Activated CD4-positive, alpha-beta T cell treated with anti-CD3 and anti-CD28 coated beads for 36 hours (primary cell): ENCODE measurements at places on chromosomes 4 and X.

- peak; percentile 15 for DNase-seq
Observed at GRCh38 chr4:476501-476900, 22.5 kb downstream of the ZNF721 start.

DNA sequence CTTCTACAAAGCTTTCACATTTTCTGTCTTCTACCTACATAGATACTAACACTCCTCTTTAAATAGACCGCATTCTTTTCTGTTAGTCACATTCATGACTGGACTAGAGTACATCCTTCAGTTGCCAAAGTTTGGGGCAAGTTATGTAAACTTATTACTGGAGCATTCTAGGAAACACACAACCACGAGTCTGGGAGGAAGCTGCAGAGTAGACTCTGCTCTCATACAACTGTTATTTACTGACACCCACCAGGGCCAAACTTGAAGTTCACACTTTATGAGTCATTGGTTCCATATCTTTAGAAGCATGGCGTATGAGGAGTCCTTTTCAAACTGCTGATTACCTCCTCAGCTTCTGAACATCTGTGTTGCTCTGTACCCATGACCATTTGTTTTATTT, 87.0 kb downstream of the RNF150 start:
- DNase-seq = no peak

DNA sequence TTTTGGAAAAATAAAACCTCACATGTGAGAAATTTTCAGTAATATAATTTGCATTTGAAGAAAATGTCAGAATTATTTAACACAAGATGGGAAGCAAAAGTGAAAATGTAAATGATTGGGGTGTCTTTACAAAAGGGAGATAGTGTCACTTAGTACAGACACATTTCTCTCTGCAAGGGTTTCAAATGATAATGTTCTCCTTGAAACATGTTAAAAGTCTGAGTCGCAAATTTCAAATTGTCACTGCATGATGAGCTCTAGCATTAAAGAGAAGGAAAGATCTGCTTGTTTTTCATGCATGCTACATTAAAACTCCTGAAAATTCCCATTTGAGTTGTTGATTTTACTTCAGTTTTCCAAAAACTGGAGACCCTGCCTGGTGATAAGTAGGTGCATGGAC, 122.0 kb upstream of the LDB2 start:
- no peak for DNase-seq

DNA sequence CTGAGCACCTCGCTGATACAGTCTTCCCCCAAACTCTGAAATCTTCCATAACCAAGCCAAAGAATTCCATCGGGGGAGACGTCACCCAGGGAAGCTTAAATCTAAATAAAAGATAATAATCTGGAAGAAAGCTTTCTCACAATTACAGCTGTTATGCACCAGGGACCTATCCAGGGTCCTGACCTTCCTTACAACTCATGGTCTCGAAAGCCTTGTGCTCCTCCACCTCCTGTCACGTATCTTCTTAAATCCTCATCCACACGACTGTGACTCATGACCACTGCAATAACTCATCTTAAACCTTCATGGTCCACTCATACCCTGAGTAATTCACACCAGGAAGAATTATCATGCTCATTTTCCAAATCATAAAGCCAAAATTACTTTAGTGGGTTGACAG, 166.8 kb upstream of the FRG1 start:
- no peak for DNase-seq

GRCh38 chr4:123478859-123479345, 82.3 kb downstream of the SPRY1 start:
- no peak for DNase-seq
